ENCODE measurements at places on chromosomes 1 and 21.

DNA sequence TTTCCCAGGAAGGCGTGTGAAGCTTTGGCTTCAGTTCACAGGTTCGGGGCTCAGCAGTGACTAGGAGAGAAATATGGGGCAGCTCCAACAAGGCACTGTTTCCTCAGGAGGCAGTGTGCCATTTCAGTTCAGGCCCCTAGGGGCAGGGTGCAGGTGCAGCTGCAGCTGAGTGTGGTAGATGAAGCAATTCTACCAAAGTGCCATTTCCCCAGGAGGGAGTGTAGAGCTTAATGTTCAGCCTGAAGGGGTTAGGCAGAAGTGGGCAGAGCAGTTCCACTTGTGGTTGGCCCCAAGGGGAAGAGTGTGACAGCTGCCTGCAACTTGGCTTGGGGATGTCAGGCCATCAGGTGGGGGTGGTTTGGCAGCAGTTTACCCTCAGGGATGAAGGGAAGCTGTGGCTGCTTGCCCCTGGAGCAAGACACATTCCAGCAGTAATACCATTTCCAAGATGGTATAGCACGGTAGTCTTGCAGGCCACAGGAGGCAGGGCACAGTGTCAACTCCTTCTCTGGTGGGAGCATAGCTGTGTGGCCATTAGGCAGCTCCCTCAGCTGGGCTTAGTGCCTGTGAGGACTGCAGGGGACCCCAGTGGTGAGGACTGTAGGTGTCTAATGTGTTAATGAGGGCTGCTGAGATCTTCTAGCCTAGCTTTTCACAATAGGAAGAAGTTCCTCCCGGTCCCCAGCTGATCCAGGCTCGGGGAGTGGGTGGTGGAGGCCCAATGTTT, 34.7 kb downstream of the RGSL1 start:
- DNase-seq, result peak; percentile 12

DNA sequence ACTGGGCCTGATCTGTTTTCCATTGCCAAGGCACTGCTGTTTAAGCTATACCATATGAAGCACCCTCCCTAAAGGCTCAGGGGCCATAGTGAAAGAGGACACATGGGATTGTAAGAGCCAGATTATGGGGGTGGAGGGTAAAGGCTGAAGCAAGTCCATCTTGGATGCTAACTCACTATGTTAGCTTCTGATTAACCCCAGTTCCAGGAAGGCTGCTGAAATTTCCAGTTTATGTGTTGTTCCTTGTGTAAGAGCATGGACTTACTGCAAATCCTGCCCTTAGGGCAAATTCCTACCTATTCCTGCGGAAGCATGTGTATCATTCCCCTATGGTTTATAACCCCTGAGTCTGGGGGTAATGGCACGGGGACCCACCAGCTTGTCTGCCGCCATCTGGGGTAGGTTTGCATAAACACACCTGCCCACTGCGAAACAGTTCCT, 91.8 kb upstream of the SERBP1 start:
- DNase-seq, result no peak

GRCh38 chr1:8662380-8663072, 154.9 kb downstream of the RERE start:
- no peak for DNase-seq

DNA sequence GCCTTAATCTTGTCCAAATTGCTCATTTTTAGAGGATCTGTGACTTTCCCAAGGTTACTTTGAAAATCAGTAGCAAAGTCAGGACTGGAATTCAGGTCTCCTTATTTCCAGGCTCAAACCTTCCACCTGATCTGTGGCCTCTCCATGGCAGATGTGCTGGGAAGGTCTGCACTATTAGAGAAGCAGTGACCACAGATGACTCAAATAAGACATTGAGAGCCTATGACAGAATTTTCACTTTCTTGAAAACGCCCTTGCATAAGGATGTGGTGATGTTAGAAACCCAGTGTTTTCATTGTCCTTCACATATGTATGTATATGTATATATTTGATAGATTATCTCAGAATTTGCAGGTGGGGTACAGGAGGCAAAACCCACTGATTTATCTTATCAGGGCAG, 45.3 kb downstream of the TTC39A start:
- DNase-seq, result no peak

DNA sequence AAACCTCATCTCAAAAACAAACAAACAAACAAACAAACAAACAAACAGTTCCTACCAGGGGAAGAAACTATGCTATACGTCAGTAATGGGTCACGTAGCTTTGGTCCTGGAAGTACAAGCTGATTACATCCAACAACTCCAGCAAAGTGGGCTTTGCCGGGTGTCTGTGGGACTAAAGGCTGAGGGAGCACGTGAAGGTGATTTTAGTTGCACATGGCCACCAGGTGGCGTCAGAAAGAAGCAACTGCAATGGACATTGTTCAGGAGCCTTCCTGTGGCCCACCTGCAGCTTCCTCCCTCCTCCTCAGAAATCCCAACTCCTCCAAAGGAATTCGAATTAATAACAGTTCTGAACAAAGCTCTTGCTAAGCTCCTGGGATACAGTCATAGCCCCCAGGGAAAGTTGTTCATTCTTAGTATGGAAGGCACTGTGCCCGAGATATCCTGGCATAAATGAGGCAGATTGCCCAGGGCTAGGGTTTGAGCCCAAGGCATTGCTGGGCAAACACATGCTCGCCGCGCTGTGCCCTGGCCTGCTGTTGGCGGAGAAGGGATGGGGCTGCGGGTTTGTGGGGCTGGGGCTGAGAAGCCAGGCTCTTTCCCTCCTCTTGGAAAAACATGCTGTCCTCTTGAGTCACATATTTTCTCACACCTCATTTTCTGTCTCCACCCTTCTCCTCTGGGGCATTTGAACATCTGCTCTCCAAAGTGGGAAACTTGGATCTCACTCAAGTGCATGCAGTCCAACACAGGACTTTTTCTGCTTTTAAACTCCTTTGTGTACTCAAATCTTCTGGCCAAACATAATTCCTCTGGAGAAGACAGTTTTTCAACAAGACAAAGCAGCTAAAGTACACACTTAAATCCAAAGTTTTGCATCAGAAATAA, 28.6 kb downstream of the AKNAD1 start:
- DNase-seq, result peak; percentile 86
